ENCODE measurements at places on chromosomes 16 and 17.

DNA sequence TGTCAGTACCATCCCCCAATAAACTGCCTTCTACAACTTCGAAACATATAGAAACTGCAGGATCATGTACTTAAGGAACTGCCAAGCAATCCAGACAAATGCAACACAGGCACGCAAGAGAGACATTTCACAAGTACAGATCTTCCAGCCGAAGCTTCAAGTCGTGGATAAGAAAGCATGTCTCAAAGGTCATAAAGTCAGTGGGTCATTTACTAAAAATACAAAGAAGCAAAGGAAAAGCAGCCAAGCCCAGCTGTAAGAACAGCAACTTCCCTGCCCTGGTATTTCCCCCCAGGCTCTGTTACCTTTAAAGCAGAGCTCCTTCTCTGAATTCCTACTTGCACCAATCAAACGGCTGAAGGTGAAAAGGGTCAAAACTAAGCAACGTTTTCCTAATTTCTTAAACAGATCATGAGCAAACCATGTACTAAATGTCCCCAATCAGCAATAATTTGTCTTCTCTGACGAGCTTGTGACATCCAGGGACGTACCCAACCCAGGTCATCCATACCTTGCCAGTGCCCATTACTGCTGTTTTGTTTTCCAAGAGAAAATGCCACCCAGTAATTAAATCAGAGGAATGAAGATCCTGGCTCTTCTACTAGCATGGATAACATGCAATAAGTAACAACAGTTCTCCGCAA is 1.7 kb downstream of the AKTIP start:
- DNase-seq: no peak

DNA sequence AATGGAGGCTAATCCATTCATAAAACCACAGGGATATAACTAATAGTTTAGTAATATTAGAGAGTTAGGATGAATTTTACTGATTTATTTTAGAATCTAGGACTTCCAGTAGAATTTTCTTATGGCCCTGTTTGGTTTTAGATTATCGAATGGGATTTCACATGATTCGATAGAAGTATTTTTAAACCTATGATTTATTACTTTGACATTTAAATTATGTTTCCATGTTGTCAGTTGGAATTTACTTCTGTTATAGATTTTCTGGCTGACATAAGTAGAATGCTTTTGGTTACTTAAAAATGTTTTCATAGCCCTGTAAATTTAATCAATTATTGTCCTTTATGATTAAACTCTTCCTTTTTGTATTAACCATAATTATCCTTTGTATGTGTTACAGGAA is 158.8 kb downstream of the CHD9 start:
- no peak for DNase-seq

- no peak for DNase-seq
Measured at GRCh38 chr17:78661093-78661770, 84.0 kb upstream of the DNAH17 start.

GRCh38 chr16:4752351-4753100 is 14.4 kb downstream of the ZNF500 start:
- no peak for DNase-seq

GRCh38 chr16:19177111-19177739 is 9.2 kb downstream of the SYT17 start:
- DNase-seq: no peak

GRCh38 chr16:89039756-89040155 is 53.9 kb upstream of the ACSF3 start:
- no peak for DNase-seq

DNA sequence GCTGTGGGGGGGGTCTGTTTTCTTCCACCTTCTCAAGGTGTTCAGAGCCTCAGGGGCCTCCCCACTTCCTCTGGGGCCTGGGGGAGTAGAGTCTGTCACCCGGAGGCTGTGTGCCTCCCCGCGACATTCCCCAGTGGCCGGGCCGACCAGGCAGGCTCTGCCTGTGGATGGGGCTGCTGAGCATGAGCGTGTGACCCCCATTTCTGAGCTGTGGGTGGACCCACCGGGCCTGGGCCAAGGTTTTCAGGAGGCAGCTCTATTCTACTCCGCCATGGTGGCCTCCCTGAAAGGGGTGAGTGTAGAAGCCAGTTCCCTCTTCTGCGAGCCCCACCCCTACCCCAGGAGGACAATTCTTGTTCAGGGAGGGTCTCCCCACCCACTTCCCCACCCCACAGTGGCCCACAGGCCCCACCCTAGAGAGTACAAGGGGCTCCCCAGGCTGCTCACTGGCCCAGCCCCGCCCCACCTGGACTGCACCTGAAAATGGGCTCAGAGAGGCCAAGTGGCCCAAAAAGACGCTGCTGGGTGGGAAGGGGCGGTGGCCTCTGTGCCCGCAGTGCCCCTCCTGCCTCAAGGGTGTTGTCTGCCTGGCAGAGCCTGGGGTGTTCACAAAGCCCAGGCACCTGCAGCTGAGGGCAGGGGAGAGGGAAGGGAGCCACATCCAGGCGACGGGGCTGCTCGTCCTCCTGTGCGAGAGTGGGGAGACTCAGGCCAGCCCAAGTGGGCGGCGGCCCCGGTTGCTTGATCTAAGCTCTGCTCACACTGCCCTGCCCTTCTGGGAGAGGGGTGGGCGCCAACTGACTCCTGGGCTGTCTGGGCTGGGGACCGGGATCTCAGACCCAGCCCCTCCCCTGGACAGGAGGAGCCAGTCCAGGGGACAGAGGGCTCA is 1.3 kb downstream of the MSLN start:
- DNase-seq: no peak

- no peak for DNase-seq
Measured at GRCh38 chr17:70074956-70075355, at the start of gene KCNJ16. Gene KCNJ16 (plus strand): TSS chr17:70075225. CDS start chr17:70132088, 56,863 bp downstream.

GRCh38 chr17:31580706-31581490 is 189.4 kb downstream of the RAB11FIP4 start:
- DNase-seq: no peak

DNA sequence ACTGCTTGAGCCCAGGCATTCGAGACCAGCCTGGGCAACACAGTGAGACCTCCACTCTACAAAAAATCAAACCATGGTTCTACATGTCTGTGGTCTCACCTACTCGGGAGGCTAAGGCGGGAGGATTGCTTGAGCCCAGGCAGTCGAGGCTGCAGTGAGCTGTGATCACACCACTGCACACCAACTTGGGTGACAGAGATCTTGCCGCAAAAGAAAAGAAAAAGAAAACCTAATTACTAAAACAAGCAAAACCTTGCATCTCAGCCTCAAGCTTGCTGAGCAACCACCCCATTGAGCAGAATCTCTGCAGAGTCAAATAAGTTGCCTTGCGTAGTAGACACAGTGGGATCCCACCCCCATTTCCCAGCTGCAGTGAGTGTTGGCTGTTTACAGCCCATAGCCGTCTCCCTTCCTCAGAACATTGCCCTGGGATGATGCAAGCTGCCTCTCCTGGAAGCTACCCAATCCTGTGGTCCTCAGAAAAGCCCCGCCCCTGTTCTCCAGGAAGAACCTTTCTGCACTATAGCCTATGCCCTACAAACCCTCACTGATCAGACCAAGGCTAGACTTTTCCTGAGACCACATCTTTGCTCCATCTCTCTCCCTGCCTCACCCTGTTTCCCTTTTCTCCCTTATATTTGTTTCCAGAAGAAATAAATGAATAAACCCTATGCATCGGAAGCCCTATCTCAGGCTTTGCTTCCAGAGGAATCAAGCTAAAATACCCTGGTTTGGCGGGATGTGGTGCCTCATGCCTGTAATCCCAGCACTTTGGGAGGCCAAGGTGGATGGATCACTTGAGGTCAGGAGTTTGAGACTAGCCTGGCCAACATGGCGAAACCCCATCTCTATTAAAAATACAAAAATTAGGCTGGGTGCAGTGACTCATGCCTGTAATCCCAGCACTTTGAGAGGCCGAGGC is 16.7 kb upstream of the ERN2 start:
- no peak for DNase-seq

DNA sequence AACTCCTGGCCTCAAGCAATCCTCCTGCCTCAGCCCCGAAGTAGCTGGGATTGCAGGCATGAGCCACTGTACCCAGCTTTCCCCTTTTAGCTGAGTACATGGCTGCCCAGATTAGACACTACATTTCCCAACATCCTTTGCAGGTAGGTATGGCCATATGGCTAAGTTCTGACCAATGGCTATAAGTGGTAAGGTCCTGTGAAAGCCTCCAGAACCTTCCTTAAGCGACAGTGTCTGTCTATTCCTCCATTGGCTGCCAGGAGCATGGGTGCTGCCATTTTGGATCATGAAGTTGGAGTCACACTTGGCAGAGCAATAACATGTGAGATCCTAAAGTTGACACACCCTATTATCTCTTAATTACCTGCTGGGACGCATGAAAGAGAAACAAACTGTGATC is 24.4 kb upstream of the CRHR1 start:
- DNase-seq: no peak

GRCh38 chr17:80969030-80969673 is 22.5 kb upstream of the CHMP6 start:
- DNase-seq: no peak

DNA sequence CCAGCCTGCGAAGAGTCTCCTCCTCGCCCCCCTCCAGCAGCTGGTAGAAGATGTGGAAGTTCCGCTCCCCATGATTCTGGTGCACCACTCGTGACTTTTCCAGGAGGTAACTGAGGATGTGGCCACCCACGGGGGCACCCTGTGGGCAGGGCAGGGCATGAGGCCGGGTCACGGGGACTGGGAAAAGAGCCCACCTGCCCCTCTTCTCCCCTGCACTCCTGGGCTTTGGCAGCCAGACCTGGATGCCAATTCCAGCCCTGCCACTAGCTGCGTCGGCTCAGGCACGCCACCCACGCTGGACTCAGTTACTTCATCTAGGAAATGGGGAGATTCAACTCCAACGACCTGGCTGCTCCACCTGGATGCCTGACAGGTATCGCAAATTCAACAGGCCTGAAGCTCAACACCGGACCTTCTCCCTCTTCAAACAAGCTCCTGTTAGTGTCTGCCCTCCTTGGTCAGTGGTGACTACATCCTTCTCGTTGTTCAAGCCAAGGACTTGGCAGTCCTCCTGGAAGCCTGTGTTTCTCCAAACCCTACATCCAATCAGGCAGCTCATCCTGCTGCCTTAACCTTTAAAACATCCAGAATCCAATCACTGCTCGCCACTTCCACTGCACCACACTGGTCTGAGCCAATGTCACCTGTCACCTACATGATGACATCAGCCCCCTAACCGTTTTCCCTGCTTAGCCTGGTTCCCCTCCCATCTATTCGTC is 11.6 kb downstream of the MYO1C start:
- no peak for DNase-seq

DNA sequence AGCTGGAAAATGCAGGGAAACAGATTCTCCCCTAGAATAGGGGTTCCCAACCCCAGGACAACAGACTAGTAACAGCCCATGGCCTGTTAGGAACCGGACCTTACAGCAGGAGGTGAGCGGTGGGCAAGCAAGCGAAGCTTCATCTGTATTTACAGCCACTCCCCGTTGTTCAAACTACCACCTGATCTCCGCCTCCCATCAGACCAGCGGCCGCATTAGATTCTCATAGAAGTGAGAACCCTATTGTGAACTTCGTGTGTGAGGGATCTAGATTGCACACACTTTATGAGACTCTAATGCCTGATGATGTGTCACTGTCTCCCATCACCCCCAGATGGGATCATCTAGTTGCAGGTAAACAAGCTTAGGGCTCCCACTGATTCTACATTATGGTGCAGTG is 3.5 kb downstream of the CD300LB start:
- no peak for DNase-seq

- DNase-seq: no peak
Measured at GRCh38 chr16:84228256-84228838, 11.5 kb downstream of the KCNG4 start.

- DNase-seq: no peak
Measured at GRCh38 chr16:4393240-4393600, 21.6 kb downstream of the VASN start.

DNA sequence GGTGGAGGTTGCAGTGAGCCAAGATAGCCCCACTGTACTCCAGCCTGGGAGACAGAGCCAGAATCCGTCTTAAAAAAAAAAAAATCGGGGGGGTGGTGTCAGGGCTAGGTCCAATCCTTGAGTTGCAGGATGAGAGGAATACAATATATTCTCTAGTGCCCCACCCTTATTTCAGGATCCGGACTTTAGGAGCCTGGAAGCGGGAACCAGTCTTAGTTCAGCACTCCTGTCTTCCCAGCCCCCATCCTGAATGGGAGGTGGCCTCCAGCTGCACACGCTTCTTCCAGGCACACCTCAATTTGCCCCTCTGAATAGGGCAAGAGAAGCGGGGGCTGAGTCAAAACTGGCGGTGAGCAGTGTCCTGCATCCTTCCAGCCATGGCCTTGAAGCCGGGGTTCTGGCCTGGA is 1.6 kb downstream of the FHOD1 start:
- no peak for DNase-seq

Data from stimulated activated CD4-positive, alpha-beta T cell treated with anti-CD3 and anti-CD28 coated beads, Interleukin-2, amount 100 ng/mL, for 24 hours (primary cell).